ENCODE measurements at places on chromosomes 1 and 21.

DNA sequence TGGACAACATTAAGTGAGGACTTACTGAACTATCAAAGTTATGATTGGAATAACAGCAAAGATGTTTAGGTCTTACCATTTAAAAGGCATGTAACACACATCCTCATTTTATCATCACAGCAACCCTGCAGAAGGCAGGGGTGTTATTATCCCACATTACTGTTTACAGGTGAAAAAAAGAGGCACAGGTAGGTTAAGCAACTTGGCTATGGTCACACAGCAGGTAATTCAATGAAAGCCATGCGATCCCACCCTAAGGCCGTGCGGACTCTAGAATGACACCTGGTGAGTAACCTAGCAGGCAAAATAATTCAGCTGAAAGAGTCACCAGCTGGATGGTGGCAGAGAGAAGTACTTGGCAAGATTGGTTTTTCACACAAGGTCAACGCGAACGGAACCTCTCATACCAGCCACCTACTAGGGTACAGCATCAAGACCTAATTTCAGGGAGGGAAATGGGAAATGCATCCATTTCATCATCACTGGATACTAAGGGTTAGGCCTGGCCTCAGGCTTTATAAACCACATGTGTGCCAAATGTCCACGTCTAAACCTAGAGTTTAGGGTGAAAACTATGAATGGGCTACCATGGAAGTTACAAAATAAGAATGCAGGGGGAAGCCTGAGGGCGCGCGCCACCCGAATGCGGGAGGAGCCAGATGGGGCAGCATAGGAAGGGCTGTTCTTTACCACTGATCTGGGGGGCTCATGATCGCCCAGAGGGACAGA is 85.3 kb downstream of the SLC66A1 start:
- DNase-seq: no peak

DNA sequence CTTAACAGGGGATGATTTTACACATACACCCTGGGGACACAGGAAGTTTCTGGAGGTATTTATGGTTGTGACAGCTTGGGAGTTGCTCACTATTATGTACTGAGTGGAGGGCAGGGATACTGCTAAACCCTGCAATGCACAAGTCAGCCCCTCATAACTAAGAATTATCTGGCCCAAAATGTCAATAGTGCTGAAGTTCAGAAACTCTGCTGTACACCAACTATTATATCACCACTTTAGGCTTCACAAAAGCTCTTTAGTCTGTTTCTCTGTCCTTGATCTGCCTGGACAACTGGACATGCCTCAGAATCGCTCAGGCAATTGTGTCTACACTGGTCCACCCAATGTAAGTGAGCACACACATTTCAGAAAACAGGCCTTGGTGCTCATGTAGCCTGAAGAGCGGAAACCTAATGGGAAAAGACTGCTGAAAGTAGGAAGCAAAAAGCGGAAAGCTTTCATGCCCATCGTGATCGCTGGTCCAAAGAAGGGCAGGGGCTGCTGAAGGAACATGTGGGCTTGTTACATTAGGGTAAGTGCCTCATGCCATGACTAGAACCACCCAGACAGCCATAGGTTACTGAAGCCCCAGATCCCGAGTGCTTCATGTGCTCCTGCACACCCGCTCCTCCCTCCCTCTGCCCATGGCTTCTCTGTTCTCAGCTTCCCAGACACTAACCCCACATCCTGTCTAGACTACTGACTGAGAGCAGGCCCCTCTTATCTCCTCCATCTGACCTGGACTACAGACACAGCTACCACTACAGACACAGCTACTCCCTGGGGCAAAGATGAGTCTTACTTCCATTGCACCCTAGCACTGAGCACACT is 73.5 kb downstream of the LRIG2 start:
- peak; percentile 11 for DNase-seq

DNA sequence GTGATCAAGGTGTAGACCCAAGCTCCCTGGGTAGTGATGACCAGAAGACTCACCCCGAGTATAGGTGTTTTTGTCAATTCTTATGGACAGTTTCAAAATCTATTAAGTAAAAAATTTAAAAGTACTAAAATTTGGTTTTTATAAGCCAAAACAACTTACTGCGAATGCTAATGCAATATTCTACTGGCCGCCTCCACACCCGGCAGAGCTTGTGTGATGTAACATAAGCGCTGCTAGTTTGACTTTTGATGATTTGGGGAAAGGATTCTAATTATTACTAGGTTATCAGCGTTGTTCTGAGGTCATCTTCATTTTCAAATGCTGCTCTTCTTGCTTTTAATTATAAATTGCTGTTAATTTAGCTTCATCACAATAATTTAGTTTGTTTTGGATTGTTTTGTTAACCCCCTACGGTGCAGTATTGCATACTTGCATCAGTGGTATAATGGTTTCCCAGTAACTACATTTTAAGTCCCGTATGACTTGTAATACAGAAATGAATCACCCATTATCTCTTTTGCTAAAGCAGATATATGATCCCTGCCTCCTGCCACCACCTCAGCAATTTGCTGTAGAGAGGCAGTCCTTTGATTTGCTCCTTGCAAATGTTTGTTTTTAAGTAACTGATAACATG is 178.0 kb downstream of the SDCCAG8 start:
- peak; percentile 57 for DNase-seq

DNA sequence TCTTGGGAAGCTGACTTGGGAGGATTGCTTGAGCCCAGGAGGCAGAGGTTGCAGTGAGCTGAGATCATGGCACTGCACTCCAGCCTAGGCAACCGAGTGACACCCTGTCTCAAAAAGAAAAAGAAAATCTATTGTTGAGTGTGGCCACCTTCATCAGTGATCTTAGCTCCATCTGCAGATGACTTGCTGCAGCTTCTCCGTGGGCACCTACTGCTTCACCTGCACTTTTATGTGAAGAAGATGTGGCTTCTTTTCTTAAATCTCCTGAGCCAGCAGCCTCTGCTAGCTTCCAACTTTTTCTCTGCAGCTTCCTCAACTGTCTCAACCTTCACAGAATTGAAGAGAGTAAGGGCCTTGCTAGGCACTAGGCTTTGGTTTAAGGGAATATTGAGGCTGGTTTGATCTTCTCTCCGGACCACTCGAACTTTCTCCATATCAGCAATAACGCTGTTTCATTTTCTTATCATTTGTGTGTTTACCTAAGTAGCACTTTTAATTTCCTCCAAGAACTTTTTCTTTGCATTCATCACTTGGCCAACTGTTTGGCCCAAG is 28.0 kb downstream of the AGPAT3 start:
- no peak for DNase-seq

DNA sequence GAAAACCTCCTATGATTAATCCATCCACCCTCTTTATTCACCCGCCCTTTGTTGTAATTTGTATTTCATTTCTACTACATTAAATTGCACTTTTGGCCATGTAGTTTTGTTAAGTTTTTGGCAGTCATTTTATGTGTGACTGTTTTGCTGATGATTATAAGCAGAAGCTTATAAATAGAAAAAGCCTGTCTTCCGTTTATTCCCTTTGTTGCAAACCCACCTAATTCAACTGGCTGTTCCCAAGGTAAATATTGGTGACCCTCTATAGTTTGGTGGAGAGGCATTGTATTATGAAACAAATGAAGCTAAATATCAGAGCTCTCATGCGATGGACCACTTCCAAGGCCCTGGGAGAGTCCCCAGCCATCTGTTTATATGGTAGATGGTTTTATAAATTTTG is 36.7 kb upstream of the IGSF3 start:
- DNase-seq: no peak

DNA sequence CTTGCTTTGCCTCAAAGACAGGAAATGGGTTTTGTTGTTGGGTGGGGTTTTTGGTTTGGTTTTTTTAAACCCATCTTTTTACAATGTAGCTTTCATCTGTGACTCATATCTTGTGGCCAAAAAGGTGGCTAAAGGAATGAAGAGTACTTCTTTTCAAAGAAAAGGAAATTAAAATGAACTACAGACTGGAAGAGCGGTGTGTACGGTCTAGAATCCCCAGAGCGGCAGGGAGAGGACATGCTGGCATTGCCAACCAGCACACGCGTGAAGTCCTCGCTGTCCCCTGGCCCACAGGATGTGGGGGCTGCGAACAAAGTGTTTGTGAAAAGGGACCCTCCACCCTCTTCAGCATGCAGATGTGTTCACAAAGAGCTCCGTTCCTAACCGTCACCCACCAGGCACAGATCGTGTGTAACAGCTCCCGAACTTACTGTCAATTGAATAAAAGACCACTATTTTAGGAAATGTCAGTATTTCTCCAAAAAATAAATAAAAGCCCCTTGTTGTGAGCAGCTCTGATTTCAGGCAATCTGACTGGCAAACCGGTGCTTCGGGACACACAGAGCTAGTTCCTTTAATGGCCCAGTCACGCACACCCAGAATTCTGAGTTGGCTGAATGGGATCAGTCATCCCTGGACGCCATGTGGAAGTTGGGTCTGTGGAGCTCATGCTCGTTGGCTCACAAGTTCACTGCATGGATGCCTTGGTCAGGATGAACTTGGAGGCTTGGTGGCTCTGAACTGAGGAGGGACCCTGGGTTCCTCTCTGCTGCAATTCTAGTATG is 602.9 kb downstream of the NPHP4 start:
- no peak for DNase-seq

- no peak for DNase-seq
These were observed 252.5 kb upstream of the IRF2BP2 start for GRCh38 chr1:234862360-234862943.

DNA sequence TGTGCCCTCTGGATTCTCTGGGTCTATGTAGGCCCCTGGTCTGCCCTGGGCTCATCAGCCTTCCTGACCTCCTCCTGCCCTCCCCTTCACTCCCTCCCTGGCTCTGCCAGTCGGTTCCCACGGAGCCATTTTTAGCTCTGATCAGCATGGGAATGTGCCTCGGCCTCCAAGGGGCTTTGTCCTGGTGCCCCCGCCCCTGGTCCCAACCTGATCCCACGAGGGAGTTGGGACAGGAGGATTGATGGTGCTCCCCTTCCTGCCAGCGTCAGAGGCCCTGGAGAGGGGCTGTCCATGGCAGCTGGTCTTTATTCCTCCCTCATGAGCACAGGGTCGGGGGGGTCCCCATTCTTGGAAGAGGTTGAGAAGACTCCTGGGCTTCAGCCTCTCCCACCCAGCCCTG is 24.9 kb downstream of the ETNK2 start:
- no peak for DNase-seq

GRCh38 chr1:93907718-93908117 is 1.5 kb downstream of the GCLM start:
- DNase-seq: peak; percentile 54

DNA sequence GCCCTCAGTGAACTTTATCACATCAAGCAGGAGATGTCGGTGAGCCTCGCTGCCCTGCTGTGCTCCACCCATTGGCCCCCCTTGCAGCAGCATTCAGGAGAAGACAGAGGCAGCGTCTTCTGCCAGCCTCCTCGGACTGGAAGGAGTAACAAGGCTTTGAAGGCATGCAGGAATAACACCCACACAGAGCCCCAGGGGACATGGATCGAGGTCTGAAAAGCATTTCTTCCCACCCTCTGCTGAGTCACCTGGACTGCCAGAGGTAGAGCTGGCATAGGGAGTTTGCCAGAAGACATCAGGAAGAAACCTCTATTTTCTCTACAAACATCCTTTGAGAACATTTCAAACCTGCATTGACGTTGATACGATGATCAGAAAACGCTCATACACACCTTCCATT is 42.9 kb downstream of the COL18A1 start:
- DNase-seq: no peak

- no peak for DNase-seq
These were observed 95.0 kb downstream of the ASTN1 start for GRCh38 chr1:177069490-177069889.

DNA sequence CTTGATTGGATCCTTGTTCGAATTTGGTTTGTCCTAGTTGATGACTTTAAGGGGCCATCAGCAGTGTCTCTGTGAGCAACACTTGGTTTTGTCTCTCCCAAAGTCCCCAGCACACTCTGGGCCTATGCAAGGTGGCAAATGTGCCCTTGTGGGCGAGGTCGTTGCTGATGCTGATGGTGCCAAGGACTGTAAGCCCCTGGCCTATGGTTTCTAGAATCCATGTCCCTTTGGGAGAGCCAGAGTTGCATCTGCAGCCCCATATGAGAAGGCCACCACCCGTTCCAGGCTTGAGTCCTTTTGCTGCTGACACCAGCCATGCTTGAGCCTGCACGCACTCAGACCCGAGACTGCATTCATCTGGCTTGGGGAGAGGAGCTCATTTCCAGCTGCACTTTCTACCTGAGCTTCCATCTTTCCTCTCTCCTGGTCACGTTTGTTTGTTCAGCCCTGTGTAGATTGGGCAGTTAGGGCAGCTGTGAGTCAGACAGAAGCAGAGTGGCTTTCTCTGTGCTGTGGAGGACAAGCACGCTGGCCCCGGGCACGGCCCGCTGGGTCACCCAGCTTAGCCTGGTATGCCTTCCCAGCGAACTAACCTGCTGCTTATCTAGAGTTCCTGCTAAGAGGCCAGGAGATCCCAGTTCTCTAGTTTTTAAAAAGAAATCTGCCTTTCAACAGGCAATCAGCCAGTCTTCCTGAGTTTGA is 52.1 kb upstream of the CSF3R start:
- DNase-seq: no peak

GRCh38 chr1:37919277-37919676 is 27.6 kb downstream of the INPP5B start:
- peak; percentile 41 for DNase-seq

DNA sequence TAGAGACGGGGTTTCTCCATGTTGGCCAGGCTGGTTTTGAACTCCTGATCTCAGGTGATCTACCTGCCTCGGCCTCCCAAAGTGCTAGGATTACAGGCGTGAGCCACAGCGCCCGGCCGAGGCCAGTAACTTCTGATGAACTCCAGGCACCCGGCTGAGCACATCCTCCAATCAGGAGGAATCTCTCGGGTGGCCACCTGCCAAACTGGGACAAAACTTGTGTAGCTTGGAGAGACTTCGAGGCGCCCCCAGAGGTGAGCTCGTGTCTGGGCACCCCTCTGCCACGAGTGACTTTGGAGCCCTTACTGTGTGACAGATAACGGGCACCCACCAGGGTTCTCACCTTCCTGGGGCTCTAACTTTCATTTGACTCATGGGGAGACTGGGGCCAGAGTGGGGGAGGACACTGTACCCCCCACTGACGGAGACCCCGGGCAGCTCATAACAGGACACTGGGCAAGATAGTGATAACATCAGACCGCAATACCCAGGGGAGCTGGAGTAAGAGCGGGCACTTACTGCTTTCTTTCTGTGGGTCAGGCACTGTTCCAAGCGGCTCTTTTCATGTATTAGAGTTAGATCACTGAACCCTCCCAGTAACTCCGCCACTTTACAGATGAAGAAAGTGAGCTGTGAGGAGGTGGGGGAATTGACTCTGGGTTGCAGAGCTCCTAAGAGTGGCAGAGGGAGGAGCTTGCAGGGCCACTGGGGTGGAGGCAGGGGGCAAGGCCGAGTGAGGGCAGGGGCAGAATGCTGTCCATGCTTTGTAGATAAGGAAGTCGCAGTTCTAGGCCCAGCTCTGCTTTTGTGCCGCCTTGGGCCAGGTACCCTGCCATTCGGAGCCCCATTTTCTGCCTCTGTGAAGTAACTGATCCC is 1.9 kb upstream of the PADI2 start:
- peak; percentile 8 for DNase-seq

Measured in IMR-90 (cell line).